ENCODE measurements at places on chromosomes 16 and 17. TPM values are rescaled to one million over a fixed set of nuclear protein-coding genes. Genes with fewer than 3 reads are reported as not detected.
A peak's percentile ranks its signal among the peaks of the same experiment; 100 is the strongest.

CDH13 gene
- total RNA-seq: not detected

SPNS3 gene
- total RNA-seq: 1.3 TPM

KRTAP2-2 gene
- total RNA-seq: not detected

C17orf100 gene
- total RNA-seq: 2.9 TPM

ABCC6 gene
- not detected for total RNA-seq

NRN1L gene
- not detected for total RNA-seq

NHERF2 gene
- 19.0 TPM for total RNA-seq

KIFC3 gene
- total RNA-seq: 322 TPM

TBC1D3H gene
- total RNA-seq: not detected

ABCC11 gene
- not detected for total RNA-seq

PRKCB gene
- not detected for total RNA-seq

DNA sequence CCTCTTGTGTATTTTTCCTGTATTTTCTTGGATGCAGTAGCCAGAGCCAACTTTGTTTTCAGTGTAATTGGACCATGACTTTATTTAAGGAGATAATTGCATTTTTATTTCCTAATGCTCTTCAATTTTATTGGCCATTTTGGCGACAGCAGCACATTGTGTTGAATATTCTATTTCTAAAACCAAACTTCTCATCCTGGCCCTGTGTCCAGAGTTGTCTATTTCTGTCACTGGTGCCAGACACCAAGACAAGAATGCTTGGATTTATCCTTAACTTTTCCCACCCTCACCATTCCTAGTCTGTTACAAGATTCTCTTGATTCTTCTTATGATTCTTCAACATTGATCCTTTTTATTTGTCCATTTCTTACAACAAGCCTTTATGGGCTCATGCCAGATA lies 37.1 kb downstream of the ARHGAP44 start:
- no peak for DNase-seq

DNA sequence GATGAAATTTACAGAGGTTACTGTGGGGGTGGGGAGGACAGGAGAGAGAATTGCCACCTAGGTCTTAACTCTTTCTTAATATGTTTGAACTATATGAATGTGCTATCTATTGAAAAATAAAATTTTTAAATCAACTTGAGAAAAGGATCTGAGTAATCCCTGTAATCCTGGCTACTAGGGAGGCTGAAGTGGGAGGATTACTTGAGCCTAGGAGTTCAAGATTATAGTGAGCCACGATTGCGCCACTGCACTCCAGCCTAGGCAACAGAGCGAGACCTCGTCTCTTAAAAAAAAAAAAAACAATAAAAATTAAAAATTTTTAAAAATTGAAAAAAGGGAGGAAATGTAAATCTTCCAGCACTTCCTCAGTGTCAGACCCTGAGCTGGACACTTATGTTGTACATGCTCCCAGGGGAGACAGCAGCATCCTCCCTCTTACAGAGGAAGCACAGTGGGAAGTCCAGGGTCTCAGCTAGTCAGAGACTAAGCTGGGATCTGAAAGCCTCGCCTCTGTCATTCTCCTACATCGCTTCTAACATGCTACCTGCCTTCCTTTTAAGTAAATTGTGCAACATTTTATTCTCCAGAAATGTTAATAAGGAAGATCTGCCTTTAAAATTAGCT lies 21.9 kb downstream of the PMM2 start:
- DNase-seq: no peak

DNA sequence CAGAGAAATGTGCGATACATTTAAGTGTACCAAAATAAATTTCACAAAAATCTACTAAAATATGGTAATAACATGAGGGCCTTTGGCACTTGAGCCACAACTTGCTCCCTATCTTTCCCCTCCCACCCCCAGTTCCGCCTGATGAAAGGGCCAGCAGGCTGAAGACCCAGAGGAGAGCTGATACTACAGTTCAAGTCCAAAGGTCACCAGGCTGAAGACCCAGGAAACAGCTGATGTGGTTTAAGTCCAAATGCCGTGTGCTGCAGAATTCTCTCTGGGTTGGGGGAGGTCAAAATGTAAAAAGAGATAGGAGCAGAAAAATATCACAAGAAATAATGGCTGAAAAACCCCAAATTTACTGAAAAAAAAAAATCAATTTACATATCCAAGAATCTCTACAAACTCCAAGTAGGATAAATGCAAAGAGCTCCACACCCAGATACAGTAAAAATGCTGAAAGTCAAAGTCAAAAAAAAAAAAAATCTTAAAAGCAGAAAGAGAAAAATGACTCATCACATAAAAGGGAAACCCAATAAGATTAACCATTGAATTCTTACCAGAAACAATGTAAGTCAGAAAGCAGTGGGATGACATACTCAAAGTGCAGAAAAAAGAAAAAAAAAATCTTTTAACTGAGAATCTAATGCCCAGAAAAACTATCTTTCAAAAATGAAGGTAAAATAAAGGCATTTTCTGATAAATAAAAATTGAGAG lies 452.1 kb upstream of the ASIC2 start:
- DNase-seq: no peak

- no peak for DNase-seq
Measured at GRCh38 chr17:9386401-9386800, 189.2 kb downstream of the STX8 start.

GRCh38 chr16:1471569-1472194 lies 3.1 kb downstream of the CLCN7 start:
- no peak for DNase-seq

- no peak for DNase-seq
Measured at GRCh38 chr16:85303354-85303883, 191.1 kb upstream of the CIBAR2 start.

GRCh38 chr16:86217001-86217890 lies 293.1 kb upstream of the FOXF1 start:
- DNase-seq: no peak

GRCh38 chr16:68704232-68704867 lies 32.7 kb upstream of the CDH1 start:
- DNase-seq: peak; percentile 60

DNA sequence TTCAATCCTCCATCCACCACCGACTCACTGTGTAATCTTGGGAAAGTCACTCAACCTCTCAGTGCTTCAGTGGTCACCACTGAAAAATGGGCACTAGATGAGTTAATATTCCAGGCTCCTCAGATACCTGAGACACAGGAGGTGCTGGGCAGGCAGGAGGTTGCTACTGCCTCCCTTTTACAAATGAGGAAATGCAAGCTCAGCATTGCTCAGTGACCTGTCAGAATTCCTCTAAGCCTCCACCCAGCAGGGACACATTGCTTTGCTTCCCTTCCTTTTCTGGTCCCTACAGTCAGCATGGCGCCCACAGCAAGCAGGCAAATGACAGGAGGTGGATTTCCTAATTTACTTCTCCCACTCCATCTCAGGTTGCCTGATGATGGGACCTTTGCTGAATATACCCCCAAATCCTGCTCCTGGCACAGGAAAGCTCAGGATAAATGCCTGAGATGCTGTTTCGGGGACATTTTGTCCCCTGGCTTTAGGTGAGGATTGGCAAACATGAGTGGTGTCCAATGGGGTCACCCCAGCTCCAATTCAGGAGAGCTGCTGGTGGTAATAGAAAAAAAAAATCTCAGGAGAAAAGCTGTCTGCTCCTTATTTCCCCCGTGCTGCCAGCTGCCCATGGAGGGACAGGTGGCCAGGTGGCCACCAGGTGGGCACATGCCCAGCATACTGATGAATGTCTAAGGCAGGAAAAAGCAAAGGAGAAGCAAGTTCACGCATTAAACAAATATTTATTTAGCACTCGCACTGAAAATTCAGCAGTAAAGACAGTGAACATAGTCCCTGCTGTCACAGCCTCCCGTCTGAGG lies 5.0 kb upstream of the KRT13 start:
- DNase-seq: no peak

- no peak for DNase-seq
Measured at GRCh38 chr17:50961282-50962220, 95.4 kb upstream of the TOB1 start.

GRCh38 chr17:75832164-75832651 lies 12.0 kb downstream of the UNC13D start:
- DNase-seq: peak; percentile 29

DNA sequence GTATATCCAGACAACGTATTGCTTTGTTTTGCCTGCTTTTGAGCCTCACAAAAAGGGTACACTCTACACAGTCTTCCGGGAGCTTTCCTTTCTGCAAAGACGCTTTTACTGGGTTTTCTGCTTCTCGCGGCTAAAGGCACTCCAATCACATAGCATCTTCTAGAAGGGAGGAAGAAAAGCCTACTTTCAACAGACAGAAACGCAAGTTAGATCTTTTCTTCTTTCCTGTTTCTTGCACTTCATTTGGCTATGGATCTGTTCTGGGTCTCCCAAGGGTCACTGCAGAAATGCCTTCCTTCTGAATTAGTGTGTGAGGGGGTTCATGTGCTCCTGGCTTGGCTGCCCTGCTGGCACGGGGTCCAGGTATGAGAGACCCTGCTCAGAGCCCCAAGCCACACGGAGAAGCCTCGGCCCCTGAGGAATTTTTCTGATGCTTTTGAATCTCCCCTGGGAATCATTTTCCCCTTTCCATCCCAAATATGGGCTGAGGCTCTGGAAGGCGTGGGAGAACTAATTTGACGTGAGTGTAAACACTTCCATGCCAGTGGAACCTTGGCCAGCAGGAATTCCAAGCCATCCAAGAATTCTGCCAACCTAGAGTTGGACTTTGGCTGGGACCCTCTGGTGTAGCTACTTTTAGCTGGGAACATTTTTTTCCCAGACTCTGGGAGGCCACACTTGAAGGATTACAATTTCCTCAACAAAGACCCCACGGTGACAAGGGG lies 49.6 kb upstream of the NKD1 start:
- no peak for DNase-seq

DNA sequence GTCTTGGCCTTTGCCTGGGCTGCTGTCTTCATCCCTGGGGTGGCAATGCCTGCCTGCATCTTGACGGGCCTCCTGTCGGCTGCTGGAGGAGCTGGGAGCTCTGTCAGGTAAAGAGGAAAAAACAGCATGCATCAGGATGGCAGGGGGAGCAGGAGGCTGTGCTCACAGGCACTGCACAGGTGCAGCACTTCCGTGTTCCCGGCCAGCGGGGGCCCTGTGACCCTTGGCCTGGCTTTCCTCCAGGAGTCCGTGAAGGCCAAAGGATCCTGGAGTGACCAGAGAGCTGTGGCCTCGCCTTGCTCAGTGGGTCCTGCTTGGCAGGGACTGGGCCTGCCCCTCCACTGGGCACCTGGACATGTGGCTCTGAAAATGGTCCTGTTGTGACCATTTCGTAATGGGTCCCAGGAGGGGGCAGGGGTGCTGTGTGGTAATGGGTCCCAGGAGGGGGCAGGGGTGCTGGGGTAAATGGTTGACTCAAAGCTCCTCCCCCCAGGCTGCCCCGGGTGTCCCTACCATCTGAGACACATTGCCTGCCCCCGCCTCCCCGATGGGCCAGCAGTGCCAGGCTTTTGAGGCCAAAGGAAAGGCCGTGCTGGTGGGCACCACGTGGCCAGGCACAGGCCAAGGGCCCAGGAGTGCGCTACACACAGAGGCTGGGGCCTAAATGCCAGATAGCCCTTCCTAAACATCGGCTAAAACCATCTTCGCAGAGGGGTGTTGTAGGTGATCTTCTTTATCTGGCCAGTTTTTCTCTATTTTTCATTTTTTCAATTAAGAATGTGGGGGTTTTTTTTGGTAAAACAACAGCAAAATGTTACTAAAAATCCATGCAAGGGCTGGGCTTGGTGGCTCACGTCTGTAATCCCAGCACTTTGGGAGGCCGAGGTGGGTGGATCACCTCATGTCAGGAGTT lies 4.0 kb upstream of the FASN start:
- DNase-seq: no peak

DNA sequence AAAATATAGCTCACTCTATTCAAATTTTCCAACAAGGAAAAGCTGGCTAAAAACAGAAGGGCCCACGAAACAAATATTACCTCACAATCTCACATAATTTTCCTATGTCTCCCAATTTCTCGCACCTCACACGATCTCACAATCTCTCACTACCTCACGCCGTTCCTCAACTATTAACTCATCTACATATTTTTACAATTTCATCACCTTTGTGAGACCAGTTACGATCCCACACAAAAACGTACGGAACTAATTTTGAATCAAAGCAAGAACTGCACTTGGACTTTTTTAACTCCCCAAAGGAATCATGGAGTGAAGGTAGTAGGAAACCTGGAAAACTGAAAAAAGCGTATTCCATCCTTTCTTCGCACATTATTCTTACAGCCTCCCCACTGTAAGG lies 1.1 kb downstream of the CBX1 start:
- no peak for DNase-seq

DNA sequence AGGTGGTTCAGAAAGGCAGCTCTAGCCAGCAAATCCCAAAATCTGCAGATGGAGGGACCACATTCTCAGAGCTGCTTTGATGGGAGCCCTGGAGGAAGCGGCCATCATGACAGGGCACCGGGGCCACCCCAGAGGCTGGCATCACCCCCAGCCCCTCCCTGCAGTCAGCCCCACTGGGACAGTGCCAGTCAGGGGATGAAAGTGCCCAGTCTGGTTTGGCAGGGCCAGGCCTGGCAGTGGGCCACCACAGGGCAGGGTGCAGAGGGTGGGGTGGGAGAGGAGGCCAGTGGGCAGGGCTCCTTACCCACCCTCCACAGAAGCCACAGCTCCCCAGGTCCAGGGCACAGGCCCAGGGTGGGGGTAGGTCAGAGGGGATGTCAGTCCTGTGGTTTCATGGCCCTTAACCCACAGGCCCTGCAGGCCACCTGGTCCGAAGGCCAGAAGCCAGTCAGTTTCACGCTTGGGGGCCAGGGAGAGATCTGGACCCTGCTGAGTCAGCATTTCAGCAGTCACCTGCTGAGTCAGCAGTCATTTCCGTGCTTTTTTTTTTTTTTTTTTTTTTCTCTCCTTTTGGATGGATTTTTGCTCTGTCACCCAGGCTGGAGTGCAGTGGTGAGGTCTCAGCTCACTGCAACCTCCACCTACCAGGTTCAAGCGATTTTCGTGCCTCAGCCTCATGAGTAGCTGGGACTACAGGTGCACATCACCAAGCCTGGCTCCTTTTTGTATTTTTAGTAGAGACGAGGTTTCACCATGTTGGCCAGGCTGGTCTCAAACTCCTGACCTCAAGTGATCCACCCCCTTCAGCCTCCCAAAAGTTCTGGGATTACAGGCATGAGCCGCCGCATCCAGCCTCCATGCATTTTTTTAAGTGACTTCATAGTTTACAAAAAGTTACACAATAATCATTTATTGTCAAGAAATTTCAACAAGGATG lies 10.4 kb downstream of the SLC25A10 start:
- DNase-seq: peak; percentile 76

- DNase-seq: peak; percentile 22
Measured at GRCh38 chr17:9050801-9051401, 29.6 kb downstream of the NTN1 start.

Data from MG63 (cell line).